Suppressor macrophage treated with lipopolysaccharide for 1 hour (primary cell): ENCODE measurements at places on chromosomes 11 and 22.

DNA sequence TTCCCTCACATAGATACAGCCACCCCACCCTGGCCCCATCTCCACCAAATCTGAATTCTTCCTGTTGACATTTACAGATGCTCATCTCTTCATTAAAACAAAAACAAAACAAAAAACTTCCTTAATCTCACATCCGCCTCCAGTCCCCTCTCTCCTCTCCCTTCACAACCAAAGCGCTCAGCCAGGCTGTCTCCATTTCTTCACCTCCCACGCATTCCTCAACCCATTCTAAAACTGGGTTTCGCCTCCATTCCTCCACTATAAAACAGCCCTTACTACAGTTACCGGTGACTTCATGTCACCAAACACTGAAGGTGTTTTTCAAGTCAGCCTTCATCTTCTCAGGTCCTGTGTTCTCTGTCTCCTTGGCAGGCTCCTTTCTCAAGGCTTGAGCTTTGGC, 9.6 kb downstream of the BACE1-AS start:
- no peak for DNase-seq

- no peak for DNase-seq
These were observed 372.8 kb upstream of the CCDC179 start for GRCh38 chr11:23233075-23233474.

GRCh38 chr22:35421121-35421520, 21.2 kb downstream of the MCM5 start:
- no peak for DNase-seq

- no peak for DNase-seq
These were observed 103.2 kb upstream of the KIRREL3 start for GRCh38 chr11:127103586-127104388.

GRCh38 chr11:75013051-75013450, 24.3 kb downstream of the NEU3 start:
- DNase-seq = no peak

- no peak for DNase-seq
These were observed 3.1 kb downstream of the NAP1L4 start for GRCh38 chr11:2989006-2989405.

DNA sequence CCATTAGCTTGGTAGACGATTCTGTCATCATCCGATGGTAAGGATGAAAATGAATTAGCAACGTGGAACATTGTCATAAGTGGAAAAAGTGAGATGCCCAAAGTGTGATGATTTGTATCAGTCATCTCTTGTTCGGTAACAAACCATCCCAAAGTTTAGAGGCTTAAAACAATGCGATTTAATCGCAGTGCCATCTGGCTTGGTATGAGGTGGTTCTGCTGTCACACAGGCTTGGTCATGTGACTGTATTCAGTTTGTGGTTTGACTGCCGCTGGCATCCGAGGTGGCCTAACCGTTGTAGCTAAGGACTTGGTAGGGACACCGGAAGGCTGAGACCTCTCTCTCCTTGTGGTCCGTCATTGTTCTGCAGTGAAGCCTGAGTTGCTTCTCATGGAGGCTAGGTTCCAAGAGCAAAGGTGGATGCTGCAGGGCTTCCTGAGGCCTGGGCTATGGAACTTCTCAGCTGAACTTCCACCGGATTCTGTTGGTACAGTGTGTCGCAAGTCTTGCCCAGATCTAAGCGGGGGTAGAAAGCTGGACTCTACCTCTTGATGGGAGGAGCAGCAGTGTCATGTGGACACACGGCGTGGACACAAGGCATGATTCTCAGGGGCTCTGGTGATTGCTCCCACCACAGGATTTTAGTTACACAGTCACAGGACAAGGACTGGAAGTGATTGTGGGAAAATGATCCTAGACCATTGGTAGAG, 36.3 kb downstream of the BCR start:
- DNase-seq = peak; percentile 31

- no peak for DNase-seq
These were observed 1.2 kb upstream of the CASTOR1 start for GRCh38 chr22:30290342-30291057.

DNA sequence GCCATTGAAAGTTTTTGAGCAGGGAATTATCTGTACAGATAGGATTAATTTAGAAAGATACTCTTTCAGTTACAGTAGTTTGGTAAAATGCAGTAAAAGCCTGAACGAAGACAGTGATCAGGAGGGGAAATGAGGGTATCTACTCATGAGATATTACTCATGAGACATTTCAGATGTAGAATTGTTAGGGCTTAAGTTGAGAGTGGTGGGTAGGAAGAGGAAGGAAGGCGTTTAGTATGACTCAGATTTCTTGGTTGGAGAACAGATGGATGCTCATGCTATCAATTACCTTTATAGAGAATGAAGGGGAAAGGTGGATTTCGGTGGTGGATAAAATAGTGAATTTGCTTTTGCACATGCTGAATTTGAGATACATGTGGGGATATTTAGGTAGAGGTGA, 15.8 kb downstream of the CCDC81 start:
- DNase-seq = no peak

- no peak for DNase-seq
These were observed 427.6 kb upstream of the FAT3 start for GRCh38 chr11:91796999-91797398.

DNA sequence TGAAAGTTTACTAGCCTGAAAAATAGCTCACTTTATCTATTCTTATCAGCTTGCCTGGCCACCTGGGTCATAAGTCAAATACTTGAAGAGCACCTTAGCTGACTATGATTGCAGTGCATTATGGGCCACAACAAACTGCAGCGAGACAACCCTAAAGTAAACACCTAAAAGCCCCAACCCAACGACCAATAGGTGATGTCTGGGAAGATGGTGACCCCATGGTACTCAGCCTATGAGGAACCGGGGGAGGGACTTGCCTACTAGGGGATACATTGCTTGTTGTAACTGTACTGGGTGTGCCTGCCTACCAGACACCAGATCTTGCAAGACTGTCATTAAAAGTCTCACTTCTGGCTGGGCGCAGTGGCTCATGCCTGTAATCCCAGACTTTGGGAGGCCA, 35.6 kb upstream of the APOBEC3A start:
- DNase-seq = no peak

- DNase-seq = no peak
These were observed 161.4 kb downstream of the AASDHPPT start for GRCh38 chr11:106238704-106239360.

DNA sequence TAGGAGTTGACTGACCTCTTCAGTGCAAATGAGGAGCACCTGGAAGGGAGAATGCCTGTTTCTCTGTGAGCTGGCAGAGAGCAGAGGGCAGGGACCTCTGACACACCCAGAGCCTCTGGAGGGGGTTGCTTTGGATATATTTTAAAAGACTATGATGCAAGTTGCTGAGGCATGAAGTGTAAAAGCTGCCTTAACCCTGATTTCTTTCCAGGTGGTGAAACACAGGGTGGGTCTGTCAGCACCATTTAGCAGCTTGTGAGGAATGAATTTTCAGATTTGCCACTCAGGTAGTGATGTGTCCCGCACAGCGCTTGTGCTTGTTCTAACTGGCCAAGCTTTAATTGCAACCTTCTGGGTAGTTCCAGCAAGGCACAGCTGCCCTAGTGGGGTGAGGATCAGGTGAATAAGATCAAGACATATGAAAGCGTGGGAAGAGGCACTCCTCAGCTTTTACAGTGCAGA, 90.2 kb downstream of the SWAP70 start:
- DNase-seq = no peak

GRCh38 chr11:114081641-114082414, 22.3 kb downstream of the ZBTB16 start:
- DNase-seq = no peak

- peak; percentile 69 for DNase-seq
These were observed 69.9 kb downstream of the PTPRJ start for GRCh38 chr11:48050304-48050703.

DNA sequence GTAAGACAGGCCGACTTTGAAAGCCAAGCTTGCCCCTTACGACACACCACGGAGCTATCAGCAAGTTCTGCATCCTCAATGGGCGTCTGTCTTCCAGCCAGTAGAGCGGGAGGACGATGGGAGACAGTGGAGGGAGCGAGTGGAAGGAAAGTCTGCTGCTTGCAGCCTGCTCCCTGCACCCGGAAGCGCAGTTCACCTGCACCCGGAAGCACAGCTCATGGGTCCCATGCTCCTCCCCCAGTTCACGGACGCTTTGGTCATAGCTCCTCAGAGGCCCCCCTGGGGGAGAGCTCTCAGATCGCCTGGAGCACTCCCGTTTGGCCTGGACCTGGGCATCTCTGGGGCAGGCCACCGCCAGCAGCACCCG, 51.3 kb downstream of the FBLN1 start:
- DNase-seq = no peak

GRCh38 chr11:35223991-35224390, 85.0 kb downstream of the CD44 start:
- DNase-seq = peak; percentile 68

- DNase-seq = peak; percentile 54
These were observed 435.1 kb upstream of the DDI1 start for GRCh38 chr11:103601225-103601846.

GRCh38 chr11:72740060-72740424, 12.2 kb downstream of the ARAP1 start:
- no peak for DNase-seq

- no peak for DNase-seq
These were observed 404 bp upstream of the RELT start for GRCh38 chr11:73375830-73376159.

DNA sequence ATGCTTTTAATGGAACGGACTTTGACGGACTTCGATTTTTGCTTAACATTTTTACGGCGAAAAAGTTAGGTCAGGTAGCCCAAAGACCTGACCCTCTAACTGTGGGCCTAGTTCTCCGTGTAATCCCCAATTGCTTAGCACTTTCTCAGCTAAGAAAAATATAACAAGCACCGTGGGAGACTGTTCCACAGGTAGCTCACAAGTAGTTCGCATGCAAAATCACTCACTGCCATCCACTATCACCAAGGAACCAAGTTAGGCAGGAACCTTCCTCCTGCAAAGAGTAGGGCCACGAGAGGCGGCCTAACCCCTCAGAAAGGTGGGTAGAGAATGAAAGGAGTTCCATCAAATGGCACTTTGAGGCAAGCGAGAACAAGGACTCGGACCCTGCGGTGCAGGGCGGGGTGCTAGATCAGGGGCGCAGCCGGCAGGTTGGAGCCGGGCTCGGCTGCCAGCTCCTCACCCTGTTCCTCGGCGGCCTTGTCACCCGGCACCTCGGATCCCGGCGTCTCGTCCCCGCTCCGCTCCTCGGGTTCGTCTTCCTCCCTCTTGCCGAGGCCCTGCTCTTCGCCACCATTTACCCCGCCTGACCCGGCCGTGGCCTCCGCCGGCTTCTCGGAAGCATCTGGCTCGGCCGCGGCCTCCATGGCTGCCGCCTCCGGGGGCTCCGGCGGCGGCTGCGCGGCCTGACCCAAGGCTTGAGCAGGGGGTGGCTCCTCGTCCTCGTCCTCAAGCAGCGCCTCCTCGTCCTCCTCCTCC, 922 bp downstream of the HNRNPUL2 start:
- no peak for DNase-seq

GRCh38 chr11:95994329-95994728, 70.4 kb upstream of the MTMR2 start:
- no peak for DNase-seq

- peak; percentile 2 for DNase-seq
These were observed 105.3 kb upstream of the E2F8 start for GRCh38 chr11:19345848-19346681.

DNA sequence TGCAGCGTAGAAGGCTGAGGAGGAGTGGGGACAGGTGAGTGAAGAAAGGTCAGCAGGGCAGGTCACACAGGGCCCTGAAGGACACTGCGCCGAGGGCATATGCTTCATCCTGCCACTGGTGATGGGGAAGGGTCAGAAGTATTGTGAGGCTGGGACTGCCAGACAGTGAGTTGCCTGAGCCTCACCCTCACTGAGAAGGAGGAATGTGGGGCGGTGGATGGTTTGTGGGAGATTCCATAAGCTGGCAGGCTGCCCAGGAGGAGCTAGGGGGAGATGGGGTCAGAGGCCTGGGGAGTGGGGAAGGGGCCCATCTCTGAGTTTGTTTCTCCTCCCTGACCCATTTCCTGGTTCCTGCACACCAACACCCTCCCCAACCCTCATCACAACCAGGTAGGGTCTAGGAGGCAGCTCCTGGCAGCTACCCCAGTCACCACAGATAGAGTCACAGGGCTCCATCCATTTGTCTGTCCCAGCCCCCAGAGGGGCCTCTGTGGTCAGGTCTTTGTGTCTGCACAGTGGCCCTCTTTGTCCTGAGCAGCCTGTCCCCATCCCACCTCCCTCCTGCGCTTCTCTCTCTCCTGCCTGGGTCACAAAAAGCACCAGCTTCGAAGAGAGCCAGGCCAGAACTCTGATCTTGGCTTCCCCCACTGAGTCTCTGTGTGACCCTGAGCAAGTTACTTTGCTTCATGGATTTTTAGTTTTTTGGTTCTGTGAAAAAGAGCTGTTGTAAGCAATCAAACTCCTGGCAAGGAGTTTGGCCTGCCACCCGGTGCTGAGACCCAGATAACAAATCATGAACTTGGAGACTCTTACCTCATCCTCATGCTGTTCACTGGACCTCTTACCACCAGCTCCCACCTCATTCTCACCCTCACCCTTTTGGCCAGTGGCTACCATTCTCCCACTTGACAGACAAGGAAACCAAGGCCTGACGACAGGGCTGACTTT, 4.6 kb upstream of the P2RY2 start:
- DNase-seq = no peak

DNA sequence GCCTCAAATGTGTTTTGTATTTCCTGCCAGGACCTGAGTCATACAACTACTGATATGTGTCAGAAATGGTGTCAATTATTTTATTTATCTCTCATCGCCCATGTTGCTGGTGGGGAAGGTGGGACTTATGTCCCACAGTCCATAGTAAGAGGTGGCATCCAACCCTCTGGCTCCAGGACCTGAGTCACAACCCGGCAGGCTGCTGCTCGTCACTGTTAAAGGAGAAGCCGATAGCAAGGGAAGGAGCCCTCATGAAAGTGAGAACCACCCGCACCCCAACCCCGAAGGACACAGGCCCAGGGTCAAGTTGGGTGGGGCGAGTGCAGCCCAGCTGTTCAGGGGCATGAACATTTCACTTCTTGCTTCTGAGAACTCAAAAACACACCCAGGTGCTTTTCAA, 33.1 kb upstream of the TP53I11 start:
- DNase-seq = no peak

- DNase-seq = no peak
These were observed 106.5 kb downstream of the FEZ1 start for GRCh38 chr11:125389339-125390166.

- DNase-seq = no peak
These were observed 197.8 kb downstream of the MAML2 start for GRCh38 chr11:96145163-96145585.

DNA sequence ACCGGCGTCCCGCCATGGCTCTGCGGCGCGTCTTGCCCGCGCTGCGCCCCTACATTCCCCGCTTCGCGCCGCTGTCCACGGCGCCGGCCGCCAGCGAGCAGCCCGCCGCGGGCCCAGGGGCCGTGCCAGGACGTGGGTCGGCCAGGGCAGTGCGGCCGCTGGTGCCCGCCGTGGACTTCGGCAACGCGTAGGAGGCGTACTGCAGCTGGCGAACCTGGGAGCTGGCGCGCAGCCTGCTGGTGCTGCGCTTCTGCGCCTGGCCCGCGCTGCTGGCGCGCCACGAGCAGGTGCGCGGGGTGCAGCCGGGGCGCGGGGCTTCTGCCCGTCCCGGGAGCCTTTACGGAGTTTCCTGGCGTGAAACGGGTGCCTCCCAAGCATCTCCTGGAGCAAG, 20.1 kb downstream of the DGCR6L start:
- DNase-seq = no peak

- DNase-seq = no peak
These were observed 192.6 kb upstream of the PITPNB start for GRCh38 chr22:28111501-28112189.
